ENCODE measurements at places on chromosomes 11 and 22. TPM values are rescaled to one million over a fixed set of nuclear protein-coding genes. Genes with fewer than 3 reads are reported as not detected.
A peak's percentile ranks its signal among the peaks of the same experiment; 100 is the strongest.

The GNAZ gene
- 1.6 TPM for total RNA-seq

The TBX10 gene
- total RNA-seq: not detected

The RIMBP3B gene
- total RNA-seq: 0.48 TPM

The PDGFB gene
- total RNA-seq: 11.7 TPM

The TIMP3 gene
- total RNA-seq: not detected

The PLEKHA7 gene
- 5.1 TPM for total RNA-seq

The C22orf15 gene
- total RNA-seq: 0.90 TPM

The B3GAT1 gene
- total RNA-seq: 0.22 TPM

The SYCE3 gene
- 1.0 TPM for total RNA-seq

The DNAL4 gene
- total RNA-seq: 7.7 TPM

DNA sequence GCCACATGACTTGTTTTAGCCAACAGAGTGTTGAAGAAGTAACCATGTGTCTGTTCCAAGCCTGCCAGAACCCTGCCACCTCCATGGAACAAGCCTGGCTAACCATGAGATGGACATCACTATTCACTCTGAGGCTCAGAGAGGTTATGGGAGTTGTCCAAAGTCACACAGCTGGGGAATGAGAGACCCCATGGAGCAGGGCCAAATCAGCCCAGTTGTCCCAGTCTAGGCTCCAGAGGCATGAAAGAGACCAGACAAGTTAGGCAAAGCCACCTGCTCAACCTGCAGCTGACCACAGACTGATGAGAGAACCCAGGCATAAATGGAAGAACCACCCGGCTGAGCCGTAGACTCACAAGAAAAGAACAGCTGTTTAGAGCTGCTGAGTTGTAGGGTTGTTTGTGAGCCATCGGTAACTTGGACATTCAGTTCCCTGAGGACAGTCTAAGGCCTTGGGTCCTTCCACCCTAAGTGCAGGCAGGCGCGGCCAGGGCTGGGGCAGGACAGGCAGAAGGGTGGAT lies 74.7 kb upstream of the PHF21B start:
- no peak for DNase-seq
- H3K27ac ChIP-seq: peak overlapping the region; percentile 35
- H3K36me3 ChIP-seq: no peaks in the 10 kb centered on the region
- H3K4me3 ChIP-seq: no peak overlapping the region
- peaks cover 34% of the 10 kb centered on the region for H3K27me3 ChIP-seq
- peaks cover 14% of the 10 kb centered on the region for H3K4me1 ChIP-seq

DNA sequence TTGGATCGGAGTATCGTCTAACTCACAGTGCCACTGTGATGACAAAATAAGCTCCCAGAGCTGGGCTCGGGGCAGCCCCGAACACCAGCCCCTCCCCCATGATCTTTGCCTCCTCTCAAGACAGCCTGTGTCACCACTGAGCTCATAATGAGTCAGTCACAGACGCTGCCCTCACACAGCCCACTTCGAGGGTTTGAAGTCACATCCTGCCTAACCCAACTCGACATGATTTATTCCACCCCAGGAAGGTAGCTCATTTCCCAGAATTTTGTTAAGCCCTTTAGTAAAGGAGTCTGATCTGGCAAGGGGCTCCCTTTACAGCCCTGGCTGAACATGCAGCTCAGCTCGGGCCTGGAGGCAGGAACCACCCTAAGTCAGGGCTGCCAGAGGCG lies 22.8 kb downstream of the MYH9 start:
- H3K4me3 ChIP-seq: peak overlapping the region; percentile 60
- no peaks in the 10 kb centered on the region for H3K27me3 ChIP-seq
- H3K36me3 ChIP-seq: peaks cover 25% of the 10 kb centered on the region
- DNase-seq: peak; percentile 95

GRCh38 chr11:107999759-108000455 lies 8.8 kb upstream of the CUL5 start:
- H3K4me3 ChIP-seq: no peak overlapping the region
- H3K27me3 ChIP-seq: peaks cover 1% of the 10 kb centered on the region
- DNase-seq: peak; percentile 48

DNA sequence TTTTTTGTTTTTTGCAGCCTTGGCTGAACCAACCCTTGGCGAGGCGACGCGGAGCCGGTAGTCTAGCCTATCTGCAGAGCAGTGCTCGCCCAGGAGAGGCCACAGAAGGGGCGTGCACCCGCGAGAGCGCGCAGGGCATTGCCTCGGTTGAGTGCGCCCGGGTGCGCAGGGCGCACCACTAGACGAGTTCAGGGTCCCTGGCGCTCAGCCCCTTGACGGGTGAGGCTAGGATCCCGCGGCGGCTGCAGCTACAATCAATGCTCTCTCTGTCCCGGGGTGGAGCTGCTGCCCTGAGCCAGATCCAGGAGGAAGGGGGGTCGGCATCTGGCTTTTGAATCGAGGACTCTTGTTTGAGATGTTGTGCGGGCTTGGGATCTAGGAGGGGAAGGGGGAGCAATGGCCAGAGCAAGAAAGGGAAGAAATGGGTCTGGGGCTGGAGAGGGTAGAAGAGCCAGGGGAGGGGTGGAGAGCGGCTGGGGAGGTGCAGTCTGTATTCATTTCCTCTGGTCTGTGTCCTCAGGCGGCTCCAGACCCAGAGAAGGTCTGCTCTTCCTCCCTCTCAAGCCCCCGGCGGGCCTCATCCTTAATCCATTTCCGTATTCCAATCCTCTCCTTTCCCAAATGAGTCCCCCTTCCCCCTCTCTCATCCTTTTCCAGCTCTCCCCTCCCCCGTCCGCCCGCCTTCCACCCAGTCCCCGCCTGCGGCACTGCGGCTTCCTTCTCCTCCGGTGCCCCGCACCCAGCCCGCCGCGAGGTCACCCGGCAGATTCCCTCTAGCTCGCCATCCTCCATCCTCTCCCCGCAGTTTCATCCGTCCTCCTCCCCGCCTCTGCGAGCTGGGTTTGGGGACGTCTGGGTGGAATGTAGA lies 797 bp downstream of the THY1 start:
- peaks cover 46% of the 10 kb centered on the region for H3K27me3 ChIP-seq
- no peaks in the 10 kb centered on the region for H3K36me3 ChIP-seq
- no peak overlapping the region for H3K27ac ChIP-seq
- DNase-seq: peak; percentile 25
- peak overlapping the region; percentile 72 for H3K4me3 ChIP-seq
- peaks cover 32% of the 10 kb centered on the region for H3K4me1 ChIP-seq

DNA sequence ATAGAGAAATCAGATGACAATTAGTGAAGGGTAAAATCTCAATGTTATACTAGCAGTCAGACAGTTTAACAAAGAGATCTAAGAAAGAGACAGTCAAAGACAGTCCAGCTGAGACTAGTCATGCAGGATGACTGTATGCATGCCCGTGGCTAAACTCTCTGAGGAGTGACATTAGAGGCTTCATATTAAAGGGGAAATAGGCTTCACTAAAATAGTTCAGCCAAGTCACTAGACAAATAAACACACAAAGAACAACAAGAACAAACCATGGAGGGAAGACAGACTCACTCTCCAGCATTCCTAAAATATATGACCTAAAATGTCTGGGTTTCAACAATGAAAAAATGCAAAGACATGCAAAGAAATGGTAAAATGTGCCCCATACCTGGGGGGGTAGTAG lies 18.6 kb upstream of the APLNR start:
- no peaks in the 10 kb centered on the region for H3K36me3 ChIP-seq
- H3K27ac ChIP-seq: no peak overlapping the region
- H3K4me1 ChIP-seq: no peaks in the 10 kb centered on the region
- no peak overlapping the region for H3K4me3 ChIP-seq
- peaks cover 33% of the 10 kb centered on the region for H3K27me3 ChIP-seq

- H3K4me3 ChIP-seq: no peak overlapping the region
- no peak for DNase-seq
- no peaks in the 10 kb centered on the region for H3K36me3 ChIP-seq
- H3K27me3 ChIP-seq: no peaks in the 10 kb centered on the region
- no peaks in the 10 kb centered on the region for H3K4me1 ChIP-seq
Measured at GRCh38 chr22:30481711-30482110, 9.9 kb upstream of the SEC14L3 start.

DNA sequence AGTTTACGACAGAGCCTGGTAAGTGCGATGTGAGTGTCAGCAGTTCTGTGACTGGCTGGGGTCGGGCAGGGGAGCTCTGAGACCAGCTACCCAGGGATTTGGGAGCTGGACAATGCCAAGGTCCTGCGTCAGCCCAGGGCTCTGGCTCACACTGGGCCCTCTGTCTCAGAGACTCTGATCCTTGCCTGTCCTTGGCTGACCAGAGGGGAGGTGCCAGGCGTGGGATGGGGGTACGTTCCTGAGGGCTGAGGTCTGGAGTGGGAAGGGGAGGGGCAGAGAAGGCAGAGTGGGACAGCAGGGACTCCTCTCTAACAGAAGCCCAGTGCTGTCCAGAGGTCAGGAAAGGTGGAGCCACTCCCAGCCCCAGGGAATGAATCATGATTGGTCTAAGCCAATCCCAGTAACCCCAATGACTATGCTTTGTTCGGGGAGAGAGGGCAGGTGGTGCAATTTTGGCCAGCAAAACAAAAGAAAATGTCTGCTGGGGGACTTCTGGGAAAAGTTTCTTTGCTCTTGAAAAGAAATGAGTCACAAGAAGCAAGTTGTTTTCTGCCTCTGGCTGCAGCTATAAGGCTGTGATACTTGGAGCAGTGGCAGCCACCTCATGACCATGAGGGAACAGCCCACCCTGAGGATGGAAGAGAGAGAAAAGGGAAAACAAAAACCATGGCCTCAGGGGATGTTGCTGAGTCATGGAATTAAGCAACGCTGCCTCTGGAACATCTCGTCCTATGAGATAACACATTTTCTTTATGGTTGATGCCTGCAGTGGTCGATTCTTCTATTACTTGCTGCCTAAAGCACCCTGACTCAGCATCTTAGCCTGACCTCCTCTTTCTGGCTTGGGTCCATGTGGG lies 108.3 kb downstream of the CHST1 start:
- H3K36me3 ChIP-seq: no peaks in the 10 kb centered on the region
- H3K4me1 ChIP-seq: no peaks in the 10 kb centered on the region
- DNase-seq: no peak
- H3K27me3 ChIP-seq: peaks cover 5% of the 10 kb centered on the region
- no peak overlapping the region for H3K27ac ChIP-seq
- no peak overlapping the region for H3K4me3 ChIP-seq

GRCh38 chr11:45082744-45083543 lies 63.5 kb upstream of the PRDM11 start:
- no peaks in the 10 kb centered on the region for H3K27me3 ChIP-seq
- no peak overlapping the region for H3K27ac ChIP-seq
- peaks cover 4% of the 10 kb centered on the region for H3K36me3 ChIP-seq
- no peak overlapping the region for H3K4me3 ChIP-seq
- peaks cover 35% of the 10 kb centered on the region for H3K4me1 ChIP-seq

DNA sequence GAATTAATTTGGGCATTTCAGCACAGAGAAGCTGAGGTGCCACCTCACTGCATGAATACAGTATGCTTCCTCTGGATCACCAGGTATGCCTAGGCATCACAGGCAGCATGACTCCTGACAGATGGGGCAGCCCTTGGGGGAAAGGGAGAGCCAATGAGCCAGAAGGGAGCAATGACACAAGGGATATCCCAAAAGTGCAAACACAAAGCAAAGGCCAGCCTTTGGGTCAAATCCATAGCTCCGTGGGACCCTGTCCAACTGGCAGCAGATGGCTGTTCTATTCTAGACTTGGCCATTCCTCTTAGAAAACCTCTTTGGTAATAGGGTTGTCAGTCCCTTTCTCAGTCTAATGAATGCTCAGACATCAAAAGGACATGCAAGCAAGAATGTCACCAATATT lies 73.3 kb downstream of the SERGEF start:
- no peaks in the 10 kb centered on the region for H3K27me3 ChIP-seq
- no peak for DNase-seq
- no peak overlapping the region for H3K27ac ChIP-seq

GRCh38 chr11:123405123-123405592 lies 24.9 kb upstream of the GRAMD1B start:
- no peak overlapping the region for H3K4me3 ChIP-seq
- peaks cover 6% of the 10 kb centered on the region for H3K27me3 ChIP-seq
- no peaks in the 10 kb centered on the region for H3K36me3 ChIP-seq
- H3K4me1 ChIP-seq: peaks cover 33% of the 10 kb centered on the region
- no peak overlapping the region for H3K27ac ChIP-seq

Data from activated CD4-positive, alpha-beta memory T cell treated with anti-CD3 and anti-CD28 coated beads for 36 hours (primary cell).